ENCODE measurements at places on chromosomes 3 and 15. TPM values are rescaled to one million over a fixed set of nuclear protein-coding genes. Genes with fewer than 3 reads are reported as not detected.

DNA sequence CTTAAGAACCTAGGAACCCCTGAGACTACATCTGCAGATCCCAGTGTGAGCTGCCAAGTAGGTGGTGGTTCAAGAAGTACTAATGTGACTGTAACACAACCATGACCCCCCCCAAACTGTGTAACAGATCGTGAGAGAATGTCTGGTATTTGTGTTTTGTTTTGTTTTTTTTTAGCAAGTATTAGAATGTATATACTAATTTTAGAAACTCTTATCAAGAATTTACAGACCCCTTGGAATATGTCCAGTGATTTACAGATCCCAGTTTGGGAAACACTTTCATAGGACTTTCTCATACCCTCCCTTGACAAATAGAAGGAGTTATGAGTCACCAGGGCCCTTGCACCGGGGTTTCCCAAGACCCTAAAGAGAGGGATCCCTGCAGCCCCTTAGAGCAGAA, 79.8 kb downstream of the SEMA5B start:
- peak; percentile 9 for DNase-seq

DNA sequence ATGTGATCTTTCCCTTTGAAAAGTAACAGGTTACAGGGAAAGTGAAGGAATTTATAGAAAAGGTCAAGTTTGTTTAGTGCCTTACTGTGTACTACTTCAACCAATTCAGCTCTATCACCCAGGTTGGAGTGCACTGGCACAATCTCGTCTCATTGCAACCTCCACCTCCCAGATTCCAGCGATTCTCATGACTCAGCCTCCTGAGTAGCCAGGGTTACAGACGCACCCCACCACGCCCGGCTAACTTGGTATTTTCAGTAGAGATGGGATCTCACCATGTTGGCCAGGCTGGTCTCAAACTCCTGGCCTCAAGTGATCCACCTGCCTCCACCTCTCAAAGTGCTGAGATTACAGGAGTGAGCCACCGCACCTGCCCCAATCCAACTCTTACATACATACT, 279.7 kb downstream of the ZBTB20 start:
- DNase-seq = no peak

Gene SGO1
- total RNA-seq = 1.9 TPM

GRCh38 chr3:89964347-89964746, 856.9 kb downstream of the EPHA3 start:
- DNase-seq = peak; percentile 1

DNA sequence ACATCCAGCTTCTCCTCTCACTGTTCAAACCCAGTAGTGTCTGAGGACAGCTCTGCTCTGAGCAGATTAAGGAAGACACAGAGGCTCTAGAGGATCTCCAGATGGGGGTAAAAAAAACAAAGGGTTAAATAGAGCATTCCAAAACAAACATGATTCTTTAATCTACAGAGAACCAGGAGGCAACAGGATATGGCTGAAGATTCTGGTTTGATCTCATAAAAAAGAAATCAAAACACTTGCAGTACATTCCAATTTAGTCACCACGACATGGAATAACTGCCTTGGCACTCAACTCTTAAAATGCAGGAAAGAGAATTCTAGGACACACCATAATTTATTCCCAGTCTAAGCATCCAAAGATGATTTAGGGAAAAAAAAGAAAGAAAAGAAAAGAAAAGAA, 32.0 kb downstream of the TM4SF4 start:
- DNase-seq = peak; percentile 59

Gene CYP1A1
- 0.91 TPM for total RNA-seq

GRCh38 chr3:61371123-61371522, 119.9 kb upstream of the FHIT start:
- no peak for DNase-seq

Gene TM4SF18
- 5.6 TPM for total RNA-seq

GRCh38 chr3:36178018-36178417, 202.3 kb upstream of the STAC start:
- DNase-seq = no peak

- peak; percentile 54 for DNase-seq
Observed at GRCh38 chr3:107240183-107241091, 136.8 kb upstream of the CCDC54 start.

DNA sequence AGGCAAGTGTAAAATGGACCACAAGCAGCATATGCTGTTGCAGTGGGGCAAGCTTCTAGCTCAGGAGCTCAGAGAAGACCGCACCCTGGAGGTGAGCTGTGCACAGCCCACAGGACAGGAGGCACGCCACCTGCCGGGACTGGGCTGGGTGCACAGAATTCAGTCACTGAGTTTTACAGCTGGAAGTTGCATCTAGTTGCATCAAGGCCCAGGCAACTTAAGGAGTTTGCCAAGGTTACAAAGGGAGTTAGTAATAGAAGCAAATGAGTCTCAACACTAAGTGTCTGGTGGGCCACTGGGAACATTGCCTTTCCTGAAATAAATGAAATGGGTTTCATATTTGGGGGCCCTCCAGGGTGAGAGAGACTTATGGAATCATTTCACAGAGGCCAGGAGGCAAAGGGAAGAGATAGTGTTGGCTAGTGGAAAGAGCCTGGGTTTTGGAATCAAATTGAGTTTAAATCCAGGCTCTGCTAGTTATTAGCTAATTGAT, 36.0 kb upstream of the TIMP4 start:
- no peak for DNase-seq

- no peak for DNase-seq
Observed at GRCh38 chr3:18223571-18223970, 201.6 kb downstream of the SATB1 start.

DNA sequence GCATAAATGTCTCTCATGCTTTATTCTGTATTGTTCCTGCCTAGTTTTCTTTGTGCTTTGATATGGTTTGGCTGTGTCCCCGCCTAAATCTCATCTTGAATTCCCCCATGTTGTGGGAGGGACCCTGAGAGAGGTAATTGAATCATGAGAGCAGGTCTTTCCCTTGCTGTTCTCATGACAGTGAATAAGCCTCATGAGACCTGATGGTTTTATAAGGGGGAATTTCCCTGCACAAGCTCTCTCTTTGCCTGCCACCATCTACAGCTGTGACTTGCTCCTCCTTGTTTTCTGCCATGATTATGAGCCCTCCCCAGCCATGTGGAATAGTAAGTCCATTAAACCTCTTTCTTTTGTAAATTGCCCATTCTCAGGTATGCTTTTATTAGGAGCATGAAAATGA, 1596.6 kb downstream of the SI start:
- DNase-seq = no peak

DNA sequence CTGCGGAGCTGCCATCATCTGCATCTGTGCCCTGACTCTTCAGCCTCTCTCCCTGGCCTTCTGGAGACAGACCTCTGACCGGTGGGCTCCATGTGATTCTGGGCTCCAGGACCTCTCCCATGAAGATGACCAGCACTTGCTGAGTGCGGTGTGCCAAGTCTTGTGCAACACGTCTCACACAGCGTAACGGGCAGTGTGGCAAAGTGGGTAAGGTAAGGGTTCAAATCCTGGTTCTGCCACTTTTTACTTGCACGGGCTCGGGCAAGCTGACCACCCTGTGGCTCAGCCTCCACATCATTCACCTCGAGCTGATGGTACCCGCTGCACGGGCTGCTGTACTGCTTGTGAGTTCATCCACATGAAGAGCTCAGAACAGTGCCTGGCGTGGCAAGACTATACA, 6.5 kb upstream of the SYNM start:
- DNase-seq = no peak

DNA sequence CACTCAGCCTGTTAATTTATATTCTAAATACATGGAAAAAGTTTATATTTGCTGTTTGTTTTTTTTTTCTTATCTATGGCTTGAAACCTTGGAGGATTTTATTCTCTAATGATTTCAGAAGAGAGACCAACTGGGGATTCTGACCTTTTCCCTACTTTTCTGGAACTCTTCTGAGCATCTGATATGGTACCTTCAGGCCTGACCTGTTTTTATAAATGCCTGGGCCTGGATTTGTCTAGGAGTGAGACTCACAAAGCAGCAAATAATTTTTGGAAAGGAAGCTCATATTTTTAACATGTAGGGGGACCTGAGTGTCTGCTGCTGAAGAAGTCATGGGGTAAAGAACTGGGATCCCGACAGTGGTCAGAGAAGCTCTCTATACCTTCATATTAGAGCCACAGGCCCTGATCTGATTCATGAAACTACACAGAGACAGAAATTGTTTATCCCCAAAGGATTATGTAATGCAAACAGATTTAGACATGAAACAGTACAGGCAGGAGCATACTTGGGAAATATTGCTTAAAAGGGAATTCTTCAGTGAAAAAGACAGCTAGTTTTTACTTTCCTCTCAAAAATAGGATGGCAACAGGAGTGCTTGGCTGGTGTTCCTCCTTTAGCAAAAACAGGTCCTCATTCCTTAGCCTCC, 15.9 kb downstream of the PPM1L start:
- no peak for DNase-seq

DNA sequence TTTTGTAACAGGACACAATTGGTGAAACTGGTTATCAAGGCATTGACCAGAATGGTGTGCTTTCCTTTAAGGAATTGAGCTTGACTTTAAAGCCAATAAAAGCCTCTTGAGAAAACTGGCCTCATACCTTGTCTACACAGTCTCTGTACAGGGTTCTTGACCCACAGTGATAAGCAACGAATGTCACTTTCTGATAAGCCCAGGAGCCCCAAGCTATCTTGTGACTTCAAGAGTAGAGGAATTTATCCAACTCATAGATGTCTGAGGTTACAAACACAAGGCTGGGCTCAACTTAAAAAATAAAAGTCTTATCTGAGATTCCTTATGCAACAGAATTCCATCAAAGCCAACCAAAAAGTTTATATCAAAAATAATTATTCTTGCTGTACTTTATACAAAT, 212.1 kb downstream of the GBE1 start:
- no peak for DNase-seq
